GM04504 (cell line): ENCODE measurements at places on chromosomes 2 and 18.

DNA sequence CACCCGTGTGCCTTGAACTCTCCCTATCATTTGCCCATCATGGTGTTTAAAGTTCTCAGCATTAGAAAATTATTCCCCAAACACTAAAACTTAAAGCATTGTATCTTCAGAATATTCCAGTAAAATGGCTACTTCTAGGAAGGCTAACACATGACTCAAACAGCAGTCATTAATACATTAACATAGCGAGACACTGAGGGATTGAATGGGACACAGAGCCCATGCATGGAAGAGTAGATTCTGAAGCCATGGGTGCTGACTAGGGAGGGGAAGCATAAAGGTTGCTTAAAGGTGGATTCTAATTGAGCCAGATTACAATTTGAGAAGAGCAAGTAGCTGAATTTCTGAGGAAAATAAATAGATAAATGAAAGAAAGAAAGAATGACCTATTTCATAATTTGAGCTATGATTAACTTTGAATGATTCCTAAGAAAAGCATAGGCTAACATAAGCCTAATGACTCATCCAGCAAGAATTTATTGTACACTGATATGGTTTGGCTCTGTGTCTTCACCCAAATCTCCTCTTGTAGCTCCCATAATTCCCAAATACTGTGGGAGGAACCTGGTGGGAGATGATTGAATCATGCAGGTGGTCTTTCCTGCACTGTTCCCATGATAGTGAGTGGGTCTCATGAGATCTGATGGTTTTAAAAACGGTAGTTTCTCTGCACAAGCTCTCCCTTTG lies 79.8 kb upstream of the PIK3C3 start:
- no peak for DNase-seq

GRCh38 chr2:200243441-200243840 lies 63.1 kb upstream of the SPATS2L start:
- no peak for DNase-seq

- no peak for DNase-seq
Observed at GRCh38 chr2:122707224-122707824, 951.9 kb downstream of the TSN start.

DNA sequence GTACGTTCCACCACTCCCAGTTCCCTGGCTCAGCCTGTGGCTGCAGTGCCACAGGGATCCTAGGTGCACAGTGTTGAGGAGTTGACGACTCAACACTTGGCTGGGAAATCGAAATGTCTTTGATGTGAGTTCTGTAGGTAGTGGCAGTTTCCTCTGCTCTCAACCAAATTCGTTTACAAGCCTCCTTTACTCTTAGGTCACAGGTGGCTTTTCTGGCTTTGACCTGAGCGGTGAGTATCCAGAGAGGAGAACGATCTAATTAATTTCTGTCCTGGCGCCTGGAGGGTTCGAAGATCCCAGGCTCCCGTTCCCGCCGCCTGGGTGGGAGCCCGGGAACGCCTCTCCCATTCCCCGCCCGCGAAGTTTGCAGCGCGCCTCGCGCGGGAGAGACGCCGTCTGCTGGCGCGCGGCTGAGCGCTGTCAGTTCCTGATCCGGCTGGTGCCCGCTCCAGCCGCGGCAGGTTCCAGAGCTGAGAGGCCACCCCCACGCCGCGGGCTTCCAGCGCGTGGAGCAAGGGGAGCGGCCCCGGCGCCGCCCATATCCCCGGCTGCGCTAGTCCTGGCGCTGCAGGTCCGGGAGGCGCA lies at the start of gene LAMA3:
Gene LAMA3, plus strand, starts transcription at position 423 of the 585 bp plus-strand sequence. CDS start 231 bp downstream, outside the sequence.
- DNase-seq: no peak

DNA sequence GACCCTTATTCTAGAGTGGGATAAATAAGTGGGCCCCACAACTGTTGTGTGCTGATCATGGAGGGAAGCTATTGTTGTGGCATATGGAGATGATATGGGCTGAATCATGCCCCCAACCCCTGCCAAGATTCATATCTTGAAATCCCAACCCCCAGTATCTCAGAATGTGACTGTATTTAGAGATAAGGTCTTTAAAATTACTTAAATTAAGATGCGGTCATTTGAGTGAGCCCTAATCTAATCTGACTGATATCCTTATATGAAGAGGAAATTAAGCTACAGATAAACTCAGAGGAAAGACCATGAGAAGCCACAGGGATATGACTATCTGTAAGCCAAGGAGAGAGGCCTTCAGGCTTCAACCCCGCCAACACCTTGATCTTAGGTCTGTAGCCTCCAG lies 188.3 kb upstream of the RND3 start:
- no peak for DNase-seq

- peak; percentile 28 for DNase-seq
Observed at GRCh38 chr2:9336576-9337314, 86.6 kb downstream of the ITGB1BP1 start.

DNA sequence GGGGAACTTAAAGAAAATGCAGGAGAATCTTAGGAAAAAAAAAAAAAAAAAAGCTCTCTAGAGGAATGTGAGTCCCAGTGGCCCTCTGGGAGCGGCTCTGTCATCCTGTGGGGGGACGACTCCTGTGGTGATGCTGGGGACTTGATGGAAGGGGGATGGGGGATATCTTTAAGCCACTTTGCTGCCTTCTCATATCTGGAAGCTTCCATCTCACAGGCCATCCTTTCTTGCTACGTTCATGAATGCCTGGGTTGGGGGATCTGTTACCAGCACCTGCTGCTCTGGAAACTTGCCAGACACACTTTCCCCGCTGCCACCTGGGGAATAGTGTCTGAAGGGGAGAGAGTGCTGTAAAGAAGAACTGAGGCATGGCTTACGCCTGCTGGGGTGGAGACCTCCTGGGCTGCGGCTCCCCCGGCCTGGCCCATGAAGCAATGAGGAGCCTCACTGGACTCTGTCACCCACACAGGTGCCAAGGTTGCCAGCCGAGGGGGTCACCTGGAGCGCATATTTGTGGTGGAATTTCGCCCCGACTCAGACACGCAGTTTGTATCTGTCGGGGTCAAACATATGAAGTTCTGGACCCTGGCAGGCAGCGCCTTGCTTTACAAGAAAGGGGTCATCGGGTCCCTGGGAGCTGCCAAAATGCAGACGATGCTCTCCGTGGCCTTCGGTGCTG lies 92.8 kb downstream of the RTN4 start:
- no peak for DNase-seq

GRCh38 chr18:76450452-76451395 lies 44.3 kb downstream of the ZNF516 start:
- no peak for DNase-seq

- no peak for DNase-seq
Observed at GRCh38 chr2:172893671-172894070, 158.0 kb downstream of the RAPGEF4 start.

GRCh38 chr2:74026687-74027241 lies 42.1 kb downstream of the TET3 start:
- DNase-seq: no peak

GRCh38 chr2:103285354-103285753 lies 523.5 kb downstream of the TMEM182 start:
- no peak for DNase-seq

GRCh38 chr2:60678551-60678950 lies 77.5 kb upstream of the PAPOLG start:
- no peak for DNase-seq

- no peak for DNase-seq
Observed at GRCh38 chr2:42091671-42092070, 43.9 kb downstream of the PKDCC start.

GRCh38 chr2:43059183-43059897 lies 167.1 kb downstream of the ZFP36L2 start:
- peak; percentile 96 for DNase-seq

DNA sequence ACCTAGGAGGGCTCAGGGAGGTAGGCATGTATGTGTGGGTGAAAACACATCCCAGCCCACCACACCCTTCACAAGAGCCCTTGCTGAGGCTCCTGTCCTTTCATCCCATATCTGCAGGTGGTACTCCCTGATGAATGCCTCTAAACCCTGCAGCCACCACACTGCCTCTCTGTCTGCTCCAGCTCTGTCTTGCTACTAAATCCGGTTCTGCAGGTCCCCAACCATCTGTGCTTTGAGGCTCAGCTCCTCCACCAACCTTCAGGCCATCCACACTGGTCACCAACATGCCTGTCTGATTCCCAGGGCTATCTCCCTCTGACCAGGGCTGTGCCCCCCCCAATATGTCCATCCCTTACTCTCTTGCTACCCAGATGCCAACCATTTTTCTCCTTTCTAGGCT lies 92.7 kb downstream of the BIN1 start:
- DNase-seq: no peak

GRCh38 chr18:51802569-51803428 lies 537.2 kb upstream of the DCC start:
- DNase-seq: no peak

GRCh38 chr2:105409717-105410116 lies 10.9 kb upstream of the FHL2 start:
- peak; percentile 90 for DNase-seq

DNA sequence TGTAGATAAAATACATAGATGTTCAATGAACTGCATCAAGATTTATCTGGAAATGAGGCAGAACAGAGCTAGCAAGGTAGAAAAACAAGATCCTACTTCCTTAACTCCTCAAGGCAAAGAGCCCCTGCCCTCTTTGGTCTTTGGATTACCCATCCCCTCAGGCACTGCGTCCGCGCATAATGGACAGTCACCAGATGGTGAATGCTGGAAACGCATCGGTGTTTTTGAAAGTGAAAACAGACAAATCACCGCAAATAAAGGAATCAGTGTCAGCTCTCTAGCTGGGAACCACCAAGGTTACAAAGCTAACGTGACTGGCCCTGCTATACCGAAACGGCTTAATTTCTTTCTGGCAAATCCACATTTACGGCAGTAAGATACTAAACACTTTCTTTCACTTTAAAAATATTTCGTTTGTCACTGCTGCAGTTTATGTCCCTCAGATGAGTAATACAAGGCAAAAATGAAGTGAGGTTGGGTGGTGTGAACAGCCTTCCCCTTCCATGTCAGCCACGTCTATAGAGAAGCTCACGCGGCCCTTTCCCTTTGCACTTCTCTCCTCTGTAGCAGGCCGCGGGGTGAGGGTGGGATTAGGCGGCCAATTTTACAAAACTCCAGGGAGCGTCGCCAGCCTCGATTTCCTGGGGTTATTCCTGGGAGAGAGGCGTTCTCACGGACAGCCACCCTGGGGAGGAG lies 627 bp upstream of the GALR1 start:
- no peak for DNase-seq
